Suppressor macrophage treated with lipopolysaccharide for 1 hour (primary cell): ENCODE measurements at places on chromosomes 5 and 9.
A peak's percentile ranks its signal among the peaks of the same experiment; 100 is the strongest.

- DNase-seq: no peak
These were observed 10.0 kb upstream of the ADAMTSL1 start for GRCh38 chr9:18463991-18464390.

DNA sequence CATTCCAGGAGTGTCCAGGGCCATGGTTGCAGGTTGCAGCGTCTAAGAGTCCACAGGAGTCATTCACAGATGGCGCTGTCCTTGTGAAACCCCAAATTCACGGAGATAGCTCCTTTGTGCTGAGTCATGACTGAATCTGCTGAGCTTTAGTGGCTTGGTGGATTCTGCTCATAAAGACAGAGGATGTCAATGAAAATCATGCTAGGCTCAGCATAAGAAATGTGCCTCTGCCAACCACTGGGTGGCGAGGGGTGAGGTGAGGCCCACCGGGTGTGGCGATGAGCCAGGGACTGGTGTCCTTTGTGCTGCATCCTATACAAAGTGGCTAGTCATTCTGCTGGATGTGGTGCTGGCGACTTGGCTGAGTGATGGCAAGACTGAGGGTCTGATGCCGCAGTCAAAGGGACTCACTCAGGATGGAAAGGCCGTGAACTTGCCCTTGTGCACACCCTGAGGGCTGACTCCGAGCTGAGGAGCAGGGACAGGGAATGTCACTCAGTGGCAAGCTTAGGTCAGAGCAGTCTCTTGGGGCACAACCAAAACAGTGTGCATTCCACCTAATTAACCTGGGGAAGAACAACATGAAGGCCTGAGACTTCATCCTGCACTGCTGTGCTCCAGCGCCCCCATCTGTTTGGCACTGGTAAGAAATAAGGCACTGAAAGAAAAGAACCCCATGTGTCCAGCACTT is 71.5 kb downstream of the DAP start:
- DNase-seq: peak; percentile 47

DNA sequence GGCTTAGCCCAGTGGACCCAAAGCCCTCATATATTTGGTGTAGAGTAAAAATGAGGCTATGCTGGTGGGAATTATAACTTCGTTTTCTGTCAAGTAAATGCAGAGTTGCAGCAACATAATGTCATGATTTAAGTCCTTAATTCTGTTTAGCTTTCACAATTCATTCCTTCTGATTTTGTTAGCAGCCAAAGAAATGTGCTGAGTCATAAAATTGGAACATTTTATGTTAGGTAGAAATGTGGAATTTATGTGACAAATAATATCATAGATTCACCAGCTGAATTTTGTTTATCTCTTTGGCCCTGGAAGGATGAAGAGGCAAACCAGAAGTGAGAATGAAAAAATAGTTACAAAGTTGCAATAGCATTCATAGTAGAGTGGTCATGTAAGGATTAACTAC is 247.0 kb downstream of the TRPM3 start:
- DNase-seq: no peak

GRCh38 chr9:94639061-94639998 is at the start of gene FBP1:
TSS of gene FBP1 (minus strand) at chr9:94639518. CDS start at chr9:94639310, 208 bp downstream.
- peak; percentile 87 for DNase-seq

- no peak for DNase-seq
These were observed 42.5 kb downstream of the CEMIP2 start for GRCh38 chr9:71725590-71726338.

- DNase-seq: no peak
These were observed 27.2 kb upstream of the LAMC3 start for GRCh38 chr9:130981756-130982137.

- DNase-seq: no peak
These were observed 10.7 kb downstream of the GAPT start for GRCh38 chr5:58501778-58502417.

DNA sequence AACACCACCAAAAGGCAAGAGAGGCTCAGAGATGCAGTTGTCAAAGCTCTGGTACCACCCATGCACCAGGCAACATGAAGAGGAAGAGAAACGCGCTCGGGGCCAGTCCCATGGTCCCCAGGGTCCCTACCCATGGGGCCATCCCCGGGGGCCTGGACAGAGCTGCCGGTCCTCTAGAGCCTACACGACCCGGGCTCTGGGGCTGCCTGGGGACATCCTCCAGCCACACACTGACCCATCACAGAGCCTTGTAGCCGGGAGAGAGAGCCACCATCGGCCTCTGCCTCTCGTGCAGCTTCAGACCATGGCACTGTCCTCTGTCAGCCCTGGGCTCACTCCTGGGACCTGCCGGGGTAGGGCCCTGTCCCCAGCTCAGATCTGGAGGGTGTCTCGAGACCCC is 23.7 kb downstream of the VAV2 start:
- no peak for DNase-seq

DNA sequence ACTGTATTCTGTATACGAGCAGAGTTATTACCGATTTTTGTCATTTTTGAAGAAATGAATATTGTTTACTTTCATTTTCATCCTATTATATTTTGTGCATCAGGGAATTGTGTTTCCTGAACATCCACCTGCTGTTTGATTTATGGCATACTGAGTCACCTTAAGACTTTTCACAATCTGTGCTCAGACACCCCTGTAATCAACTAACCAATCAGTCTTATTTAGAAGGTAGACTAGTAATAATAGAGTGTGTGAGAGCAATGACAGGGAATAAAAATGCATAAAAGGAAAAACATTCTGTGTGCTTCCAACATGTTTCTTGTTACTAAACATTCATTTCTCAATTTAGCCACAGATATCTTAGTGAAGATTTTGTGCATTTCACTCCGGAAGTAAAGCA is 1413.6 kb upstream of the ACO1 start:
- no peak for DNase-seq

DNA sequence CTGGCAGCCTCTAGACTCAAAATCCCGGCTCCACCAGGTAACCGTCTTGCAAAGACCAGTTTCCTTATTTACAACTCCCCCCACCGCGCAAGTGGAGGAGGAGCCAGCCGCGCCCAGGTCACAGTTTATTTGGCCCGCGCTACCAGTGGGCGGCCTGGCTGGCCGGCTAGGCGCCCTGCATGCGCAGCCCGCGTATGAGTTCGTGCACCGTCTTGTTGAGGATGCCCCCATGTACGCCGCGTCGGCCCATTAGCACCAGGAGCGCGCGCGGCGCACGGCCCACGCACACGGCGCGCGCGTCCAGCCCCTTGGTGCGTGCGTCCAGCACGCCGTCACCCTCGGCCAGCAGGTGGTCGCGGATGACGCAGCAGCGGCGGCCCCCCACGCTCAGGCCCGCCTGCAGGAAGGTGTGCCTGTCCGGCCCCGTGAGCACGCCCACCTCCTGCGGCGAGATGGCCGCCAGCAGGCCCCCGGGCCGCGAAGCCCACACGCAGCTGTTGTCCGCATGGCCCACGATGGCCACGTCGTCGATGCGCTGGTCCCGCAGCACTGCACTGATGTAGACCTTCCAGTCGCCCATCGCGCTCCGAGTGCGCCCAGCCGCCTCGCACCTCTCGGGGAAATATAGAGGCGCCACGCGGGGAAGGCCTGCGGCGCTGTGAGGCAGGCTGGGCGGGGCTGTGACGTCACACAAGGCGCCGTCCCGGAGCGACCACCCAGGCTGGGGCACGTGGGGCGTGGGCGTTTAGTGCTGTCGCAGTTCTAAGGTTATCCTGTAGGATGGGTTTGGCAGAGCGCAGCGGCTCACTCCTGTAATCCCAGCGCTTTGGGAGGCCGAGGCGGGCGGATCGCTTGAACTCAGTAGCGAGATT is at the start of gene PFN3:
TSS of gene PFN3 (minus strand) at position 665 of the 872 bp plus-strand sequence. CDS start at position 580, 85 bp downstream.
- DNase-seq: no peak

DNA sequence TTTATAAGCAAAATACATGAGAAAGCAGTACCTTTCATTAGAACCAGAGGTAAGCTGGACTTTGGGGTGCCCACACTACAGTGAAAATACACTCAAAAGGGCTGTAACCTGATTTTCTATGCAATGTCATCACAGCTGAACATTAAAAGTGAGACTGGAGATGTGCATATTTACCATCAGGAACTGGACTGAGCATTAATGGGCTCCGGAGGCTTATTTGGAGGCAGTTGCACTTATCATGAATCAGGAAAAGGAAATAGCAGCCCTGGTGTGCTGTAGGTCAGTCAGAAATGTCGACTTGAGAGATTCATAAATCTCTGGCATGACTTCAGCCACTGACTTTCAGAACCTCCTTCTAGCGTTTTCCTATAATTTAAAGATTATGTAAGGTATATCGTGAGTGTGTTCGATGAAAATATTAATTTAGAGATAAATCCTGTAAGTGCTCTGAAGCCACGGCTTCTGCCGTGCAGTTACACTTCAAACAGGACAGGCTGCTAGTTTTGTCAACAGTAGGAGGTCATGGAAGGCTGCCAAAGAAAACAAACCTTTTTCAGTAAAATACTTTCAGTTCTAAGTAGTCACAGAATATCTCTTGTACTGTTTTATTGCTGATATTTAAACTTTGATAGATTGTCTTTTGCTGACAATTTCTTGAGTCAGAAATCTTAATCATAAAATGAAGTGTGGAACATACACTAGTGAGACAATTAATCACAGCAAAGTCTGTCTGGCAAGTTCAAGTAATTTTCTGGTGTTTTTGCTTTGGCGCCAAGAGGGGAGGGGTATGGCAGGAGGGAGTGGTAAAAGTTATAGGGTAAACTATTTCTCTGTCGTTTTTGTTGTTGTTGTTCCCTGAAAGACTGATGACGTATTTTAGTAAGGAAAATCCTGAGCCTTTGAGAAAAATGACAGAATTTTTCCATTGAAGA is 939.7 kb downstream of the NR2F1-AS1 start:
- DNase-seq: no peak

DNA sequence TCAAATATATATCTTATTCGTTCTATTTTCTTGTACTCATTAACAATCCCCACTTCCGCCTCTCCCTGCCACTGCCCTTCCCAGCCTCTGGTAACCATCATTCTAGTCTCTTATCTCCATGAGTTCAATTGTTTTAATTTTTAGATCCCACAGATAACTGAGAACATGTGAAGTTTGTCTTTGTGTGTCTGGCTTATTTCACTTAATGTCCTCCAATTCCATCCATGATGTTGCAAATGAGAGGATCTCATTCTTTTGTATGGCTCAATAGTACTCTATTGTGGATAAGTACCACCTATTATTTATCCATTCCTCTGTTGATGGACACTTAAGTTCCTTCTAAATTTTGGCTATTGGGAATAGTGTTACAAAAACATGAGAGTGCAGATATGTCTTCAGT is 17.2 kb upstream of the CMYA5 start:
- no peak for DNase-seq

DNA sequence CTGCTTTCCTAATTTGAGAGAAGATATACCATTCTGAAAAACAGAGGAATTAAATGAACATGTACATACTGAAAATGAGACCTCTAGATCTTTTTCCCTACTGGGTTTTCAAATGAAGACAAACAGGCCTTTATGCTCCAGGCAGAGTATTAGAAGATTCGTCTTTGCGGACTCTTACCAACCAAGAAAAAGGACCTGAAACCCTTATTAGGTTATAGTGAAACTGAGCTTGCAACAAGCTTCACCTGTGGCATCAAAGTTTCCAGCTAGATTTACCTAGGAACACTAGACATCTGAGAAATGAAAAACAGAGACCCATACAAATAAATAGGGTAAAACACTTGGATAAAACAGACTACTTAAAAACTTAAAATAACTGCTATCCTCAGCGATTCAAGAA is 46.3 kb downstream of the SMIM15 start:
- no peak for DNase-seq

- DNase-seq: no peak
These were observed 1029.3 kb upstream of the TYRP1 start for GRCh38 chr9:11663913-11664312.

- no peak for DNase-seq
These were observed 81.5 kb upstream of the ARAP3 start for GRCh38 chr5:141763541-141763940.

GRCh38 chr9:28810388-28811075 is 1237.3 kb upstream of the C9orf72 start:
- DNase-seq: no peak

- no peak for DNase-seq
These were observed 700.2 kb downstream of the IRX1 start for GRCh38 chr5:4295663-4296339.

DNA sequence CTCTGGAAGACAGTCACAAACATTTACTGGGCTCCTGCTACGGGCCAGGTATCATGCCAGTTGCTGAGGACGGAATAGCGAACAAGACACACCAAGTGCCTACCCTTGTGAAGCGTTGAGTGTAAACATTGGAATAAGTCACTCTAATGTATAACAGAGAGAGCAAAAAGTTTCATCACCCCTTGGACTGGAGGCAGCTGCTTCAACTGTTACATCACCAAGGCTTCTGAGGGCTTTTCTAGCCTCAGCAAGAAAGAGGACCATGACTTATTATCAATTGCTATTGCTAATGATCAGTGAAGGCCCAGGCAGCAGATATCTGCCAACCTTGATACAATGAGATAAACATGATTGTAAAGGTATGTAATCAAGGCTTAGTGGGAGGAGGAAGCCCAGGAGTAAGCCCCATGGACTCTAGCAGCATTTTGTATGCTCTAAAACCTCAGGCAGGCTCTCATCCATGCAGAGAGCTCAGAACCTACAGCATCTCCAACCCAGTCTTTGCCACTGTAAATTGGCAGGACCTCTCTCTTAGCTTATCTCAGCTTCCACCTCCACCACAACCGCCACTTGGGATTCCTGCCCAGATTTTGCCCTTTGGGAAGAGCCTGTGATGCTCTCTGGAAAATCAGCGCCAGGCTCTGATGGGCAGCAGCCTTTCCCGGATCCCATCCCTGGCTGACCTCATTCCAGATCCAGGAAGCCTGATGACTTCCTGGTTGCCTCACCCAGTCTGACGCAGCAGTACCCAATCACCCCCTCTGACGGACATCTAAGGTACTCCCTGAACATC is 54.5 kb downstream of the ADAM19 start:
- peak; percentile 27 for DNase-seq

DNA sequence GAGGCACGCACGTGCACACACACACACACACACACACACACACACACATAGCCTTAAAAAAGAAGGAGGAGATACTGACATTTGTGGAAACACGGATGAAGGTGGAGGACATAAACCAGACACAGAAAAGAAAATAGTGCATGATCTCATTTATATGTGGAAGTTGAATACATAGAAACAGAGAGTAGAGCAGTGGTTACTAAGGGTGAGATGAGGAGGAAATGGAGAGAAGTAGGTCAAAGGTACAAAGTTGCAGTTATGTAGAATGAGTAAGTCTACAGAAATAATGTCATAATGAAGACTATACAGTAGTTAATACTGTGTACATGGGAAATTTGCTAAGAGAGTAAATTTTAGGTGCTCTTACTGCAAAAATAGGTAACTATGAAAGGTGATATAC is 412.2 kb upstream of the CDH9 start:
- no peak for DNase-seq
